ENCODE measurements at places on chromosomes 7 and 10.

DNA sequence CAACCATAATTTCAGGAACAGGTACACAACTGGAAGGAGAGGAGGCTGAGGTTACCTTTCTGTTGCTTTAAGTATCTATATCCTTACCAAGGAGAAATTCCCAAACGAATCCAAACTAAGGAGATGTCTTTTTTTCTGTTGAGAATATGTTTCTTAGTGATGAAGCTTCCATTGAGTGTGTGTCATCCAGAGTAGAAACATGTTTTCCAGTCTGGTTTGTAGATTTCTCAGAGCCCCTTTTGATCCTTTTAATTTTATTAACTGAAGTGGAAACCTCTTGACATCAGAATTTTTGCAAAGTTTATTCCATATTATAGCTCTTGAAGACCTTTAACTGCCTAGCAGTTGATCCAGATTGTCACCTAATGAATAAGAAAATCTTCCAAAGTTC lies 207.1 kb upstream of the FERD3L start:
- no peak for DNase-seq

DNA sequence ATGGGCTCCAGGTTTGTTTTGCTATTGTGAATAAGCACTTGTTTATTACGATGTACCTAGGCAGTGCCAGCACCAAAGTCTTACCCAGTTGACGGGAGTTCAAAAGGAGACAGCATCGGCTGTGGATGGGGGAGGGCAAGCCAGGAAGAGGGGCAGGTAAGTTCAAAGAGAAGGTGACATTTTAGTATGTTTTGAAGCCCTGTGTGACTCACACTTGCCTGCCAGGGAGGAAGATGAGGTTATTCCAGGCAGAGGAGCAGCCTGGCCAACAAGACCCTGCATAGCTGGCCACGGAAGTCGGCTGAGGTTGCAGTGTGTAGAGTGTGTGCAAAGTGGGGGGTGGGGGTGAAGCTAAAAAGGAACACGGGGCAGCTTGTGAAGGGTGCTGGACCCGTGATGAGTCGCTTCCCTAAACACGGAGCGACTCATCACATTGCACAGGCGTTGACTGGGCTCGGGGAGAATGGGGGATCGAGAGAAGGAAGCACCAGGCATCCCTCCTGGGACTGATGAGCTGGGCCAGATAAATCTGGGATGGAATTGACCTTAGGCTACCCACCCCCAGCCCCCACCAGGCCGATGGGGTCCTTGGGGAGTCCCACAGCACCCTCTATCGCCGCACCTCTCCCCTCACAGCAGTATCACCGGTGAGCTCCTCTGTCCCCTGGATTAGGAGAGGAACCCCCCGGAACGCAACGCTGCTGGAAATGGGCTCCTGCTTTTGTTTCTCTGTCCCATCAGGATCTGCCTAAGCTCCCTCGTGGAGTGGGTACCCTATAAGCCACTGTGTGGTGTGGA lies 97.9 kb upstream of the IKZF1 start:
- no peak for DNase-seq

DNA sequence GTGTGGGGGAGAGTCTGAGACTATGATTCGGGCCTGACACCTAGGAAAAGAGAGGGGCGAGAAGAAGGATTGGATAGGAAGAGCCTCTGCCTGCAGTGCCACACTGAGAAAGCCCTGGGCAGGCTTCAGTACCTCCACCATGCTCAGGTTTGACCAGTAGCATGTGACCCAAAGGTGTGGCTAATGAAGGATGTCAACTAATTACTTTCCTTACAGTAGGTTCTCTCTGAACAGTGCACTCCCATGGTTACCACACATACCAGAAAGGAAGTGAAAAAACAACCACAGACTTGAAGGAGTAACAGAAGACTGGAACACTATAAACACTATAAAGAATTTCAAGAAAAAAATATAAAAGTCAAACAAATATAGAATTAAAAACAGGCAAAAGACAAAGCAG lies 46.2 kb downstream of the SEM1 start:
- DNase-seq: no peak

GRCh38 chr7:38452681-38453108 lies 178.5 kb downstream of the AMPH start:
- no peak for DNase-seq

DNA sequence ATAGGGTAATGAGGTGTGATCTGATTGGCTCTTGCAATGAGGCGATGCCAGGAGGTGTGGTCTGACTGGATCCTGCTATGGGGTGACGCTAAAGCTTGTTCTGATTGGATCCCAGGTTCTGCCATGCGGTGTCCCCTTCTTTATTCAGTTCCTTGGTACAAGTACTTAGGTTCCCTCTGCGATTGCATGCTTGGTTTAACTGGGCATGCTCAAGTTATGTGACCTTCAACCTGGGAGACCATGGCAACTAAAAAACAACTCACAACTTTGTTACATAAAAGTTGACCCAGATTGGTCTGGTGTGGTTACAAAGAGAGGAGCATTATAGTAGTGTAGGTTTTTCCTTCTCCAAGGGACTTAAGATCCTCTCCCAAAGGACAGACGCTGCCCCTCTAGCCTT lies 49.5 kb upstream of the DNAJC1 start:
- DNase-seq: no peak

GRCh38 chr7:857661-858060 lies 18.7 kb upstream of the GET4 start:
- no peak for DNase-seq

GRCh38 chr10:90288391-90288933 lies 569.4 kb downstream of the HTR7 start:
- DNase-seq: no peak

DNA sequence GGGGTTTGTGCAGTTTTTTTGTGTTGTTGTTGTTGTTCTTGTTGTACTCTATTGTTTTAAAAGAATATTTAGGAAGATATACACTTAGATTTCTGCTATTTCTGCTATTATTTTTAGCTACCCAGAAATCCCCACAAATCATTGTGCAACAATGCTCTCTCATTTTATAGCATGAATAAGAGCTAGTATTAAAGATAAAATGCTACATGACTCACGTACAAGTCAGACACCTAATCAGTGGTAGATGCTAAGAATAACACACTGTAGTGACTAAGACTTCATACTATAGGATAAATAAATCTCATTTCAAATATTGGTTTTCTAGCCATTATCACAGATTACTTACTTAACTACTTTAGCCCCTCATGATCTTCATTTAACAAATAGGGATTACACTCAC lies 920.5 kb downstream of the KCNMA1 start:
- no peak for DNase-seq

GRCh38 chr7:23618241-23618640 lies 21.1 kb downstream of the CCDC126 start:
- DNase-seq: no peak

DNA sequence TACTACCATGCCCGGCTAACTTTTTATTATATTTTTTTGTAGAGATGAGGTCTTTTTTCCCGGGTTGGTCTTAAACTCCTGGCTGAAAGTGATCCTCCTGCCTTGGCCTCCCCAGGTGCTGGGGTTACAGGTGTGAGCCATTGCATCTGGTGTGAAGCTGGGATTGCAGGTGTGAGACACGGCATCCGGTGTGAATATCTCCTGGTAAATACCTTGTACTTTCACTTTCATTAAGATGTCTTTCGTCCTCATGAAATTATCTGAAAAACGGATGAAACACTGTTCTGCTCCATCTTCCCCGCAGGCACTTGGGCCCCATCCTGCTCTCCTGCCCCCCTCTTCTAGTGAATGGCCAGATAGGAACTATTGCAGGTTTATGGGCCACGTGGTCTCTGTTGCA lies 60.1 kb upstream of the CCZ1B start:
- DNase-seq: no peak

DNA sequence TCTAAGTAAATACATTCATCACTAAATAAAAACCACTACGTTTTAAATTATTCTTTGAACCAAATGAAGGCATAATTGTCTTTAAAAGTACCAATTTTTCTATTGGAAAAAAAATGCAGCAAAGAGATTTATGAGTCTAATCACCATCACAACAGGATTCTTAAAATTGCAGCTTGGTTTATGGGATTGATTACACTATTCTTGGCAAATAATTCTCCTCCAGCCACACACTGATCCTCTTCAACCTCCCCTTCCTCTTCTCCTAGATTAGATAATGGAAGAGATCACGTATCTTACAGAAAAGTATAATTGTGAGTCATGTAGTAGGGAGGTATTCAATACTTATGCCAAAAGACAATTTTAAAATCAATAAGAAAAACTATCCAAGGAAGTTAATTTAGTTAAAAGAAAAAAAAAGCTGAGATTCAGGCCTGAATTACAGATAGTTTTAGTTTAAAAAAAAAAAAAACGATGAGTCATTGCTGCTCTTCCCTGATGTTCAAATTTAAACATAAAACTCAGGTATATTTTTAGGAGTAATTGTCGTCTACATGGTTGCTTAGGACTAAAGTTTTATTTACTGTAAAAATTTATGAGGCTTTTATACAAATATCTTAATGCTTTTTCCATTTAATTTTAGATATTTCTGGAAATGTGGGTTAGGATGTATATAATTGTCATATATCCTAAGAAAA lies 133.7 kb upstream of the CDK1 start:
- DNase-seq: no peak

GRCh38 chr7:11376529-11376928 lies 402.9 kb downstream of the PHF14 start:
- DNase-seq: no peak

- DNase-seq: no peak
Measured at GRCh38 chr7:112497481-112497880, 16.7 kb downstream of the LSMEM1 start.

DNA sequence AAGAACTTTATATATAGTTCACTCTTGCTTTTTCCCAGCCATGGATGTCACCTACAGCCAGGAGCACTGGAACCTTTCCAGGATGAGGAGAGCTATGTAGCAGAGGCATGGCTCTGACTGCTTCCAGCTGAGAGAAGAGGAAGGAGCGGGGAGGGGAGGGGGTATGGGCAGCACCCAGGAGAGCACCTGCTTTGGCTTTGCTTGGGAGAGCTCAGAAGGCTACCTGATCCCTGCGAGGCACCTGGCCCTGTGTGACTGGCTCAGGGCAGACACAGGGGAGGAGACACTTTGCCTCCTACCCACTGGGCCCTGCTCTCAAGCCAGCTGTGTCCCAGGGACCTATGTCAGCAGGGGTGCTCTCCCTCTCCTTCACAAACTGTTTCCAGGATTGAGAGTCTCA lies 67.1 kb downstream of the HK1 start:
- no peak for DNase-seq

- no peak for DNase-seq
Measured at GRCh38 chr10:74156919-74157289, 5.9 kb downstream of the ADK start.

- DNase-seq: no peak
Measured at GRCh38 chr10:16987976-16988610, 141.5 kb downstream of the CUBN start.

DNA sequence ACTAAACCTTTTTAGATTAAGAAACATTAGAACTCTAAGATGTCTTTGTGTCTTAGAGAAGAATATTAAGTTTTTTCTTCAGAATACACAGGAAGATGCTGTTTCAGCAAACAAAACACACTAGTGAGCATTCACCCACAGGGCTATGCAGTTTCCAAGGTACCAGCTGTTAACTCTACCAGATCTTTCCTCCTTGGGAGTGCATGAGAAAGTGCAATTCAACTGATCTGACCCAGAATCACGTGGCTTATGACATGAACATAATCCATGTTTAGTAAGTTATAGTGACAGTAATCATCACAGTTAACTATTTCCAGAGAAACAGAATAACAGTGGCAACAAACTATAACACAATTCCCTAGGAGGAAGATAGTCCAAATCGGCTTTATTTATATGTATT lies 270.7 kb downstream of the CACNA2D1 start:
- DNase-seq: no peak

- DNase-seq: no peak
Measured at GRCh38 chr7:47254081-47254977, 327.6 kb downstream of the TNS3 start.

DNA sequence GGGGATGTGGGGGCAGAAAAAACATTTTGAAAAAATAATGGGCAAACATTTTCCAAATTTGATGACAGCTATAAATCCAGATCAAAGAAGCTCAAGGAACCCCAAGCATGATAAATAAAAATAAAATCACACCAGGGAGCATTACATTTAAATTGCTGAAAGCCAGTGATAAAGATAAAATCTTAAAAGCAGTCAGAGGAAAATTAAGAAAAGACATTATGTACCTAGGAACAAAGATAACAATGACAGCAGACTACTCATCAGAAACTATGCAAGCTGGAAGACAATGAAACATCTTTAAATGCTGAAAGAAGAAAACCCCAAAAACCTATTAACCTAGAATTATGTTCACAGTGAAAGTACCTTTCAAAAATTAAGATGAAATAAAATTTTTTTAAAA lies 23.3 kb downstream of the NEUROG3 start:
- DNase-seq: no peak

DNA sequence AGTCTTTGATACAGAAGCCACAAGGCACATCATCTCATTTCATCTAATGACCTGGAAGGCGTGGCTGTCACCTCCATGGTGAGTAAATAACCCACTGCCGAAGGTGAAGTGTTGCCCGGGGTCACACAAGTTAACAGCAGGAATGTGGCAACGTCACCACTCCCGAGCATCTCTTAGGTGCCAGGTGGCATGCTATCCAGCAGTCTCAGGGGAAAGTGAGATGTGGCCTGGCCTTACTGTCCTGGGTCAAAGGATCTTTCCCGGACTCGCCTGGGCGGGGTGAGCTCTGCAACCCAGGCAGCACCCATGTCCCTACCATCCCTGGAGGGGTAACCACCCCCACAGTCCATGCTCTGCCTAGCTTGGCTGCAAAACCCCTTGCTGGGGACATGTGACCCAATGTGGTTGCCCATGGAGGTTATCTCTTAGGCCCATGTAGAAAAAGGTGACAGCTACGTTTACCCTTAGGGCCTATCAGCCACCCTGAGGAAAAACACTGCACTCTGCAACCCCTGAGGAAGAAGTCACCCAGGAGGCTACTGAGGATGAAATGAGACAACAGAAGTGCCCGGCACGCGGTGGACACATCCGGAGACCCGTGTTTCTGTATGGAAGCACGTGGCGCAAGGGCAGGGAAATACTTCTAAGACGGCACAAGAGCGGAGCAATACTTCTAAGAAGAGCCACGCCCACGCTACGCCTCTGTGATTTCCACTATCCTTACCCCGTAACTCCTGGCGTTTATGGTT lies 52.0 kb downstream of the BAIAP2L1 start:
- DNase-seq: no peak

Data from AG09319 (cell line).